Breast epithelium (tissue), 4 donors: ENCODE measurements at places on chromosomes 3 and 15.

DNA sequence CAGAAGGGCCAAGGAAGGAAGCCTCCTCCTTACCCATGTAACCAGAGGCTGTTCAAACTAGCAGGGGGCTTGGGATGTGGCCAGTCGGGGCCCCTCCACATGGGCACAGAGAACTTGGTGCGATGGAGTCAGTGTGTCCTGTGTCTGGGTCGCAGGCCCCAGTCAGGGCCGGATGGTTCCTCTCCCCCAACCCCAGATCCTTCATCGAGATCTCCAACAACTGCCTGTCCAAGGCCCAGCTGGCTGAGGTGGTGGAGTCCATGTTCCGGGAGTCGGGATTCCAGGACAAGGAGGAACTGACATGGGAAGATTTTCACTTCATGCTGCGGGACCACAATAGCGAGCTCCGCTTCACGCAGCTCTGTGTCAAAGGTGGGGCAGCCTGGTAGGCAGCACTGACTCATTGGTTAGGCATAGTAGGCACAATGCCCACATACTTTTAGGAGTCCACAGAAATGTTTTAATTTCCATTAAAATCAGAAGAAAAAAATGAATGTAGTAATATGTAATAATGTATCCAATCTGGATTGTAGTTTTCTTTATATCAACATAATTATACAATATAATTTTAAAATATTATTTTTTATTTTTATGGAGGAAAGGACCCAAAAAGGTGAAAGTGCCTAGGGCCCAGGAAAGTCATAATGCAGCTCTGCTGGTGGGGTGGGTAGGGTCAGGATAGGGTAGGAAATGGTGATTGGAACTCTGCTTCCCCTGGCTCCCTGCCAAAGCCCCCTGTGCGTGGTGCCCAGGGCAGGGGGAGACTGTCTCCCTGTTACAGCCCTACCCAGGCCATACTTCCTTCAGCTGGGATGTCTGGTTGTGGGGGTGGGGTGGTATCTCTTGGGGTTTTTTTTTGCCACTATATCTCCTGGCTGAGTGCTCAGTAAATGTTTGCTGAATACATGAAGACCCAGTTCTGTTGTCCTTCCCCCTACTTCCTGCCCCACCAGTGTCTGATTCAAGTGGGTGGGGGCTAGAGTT is 18.6 kb downstream of the DUOX1 start:
- no peak for DNase-seq

DNA sequence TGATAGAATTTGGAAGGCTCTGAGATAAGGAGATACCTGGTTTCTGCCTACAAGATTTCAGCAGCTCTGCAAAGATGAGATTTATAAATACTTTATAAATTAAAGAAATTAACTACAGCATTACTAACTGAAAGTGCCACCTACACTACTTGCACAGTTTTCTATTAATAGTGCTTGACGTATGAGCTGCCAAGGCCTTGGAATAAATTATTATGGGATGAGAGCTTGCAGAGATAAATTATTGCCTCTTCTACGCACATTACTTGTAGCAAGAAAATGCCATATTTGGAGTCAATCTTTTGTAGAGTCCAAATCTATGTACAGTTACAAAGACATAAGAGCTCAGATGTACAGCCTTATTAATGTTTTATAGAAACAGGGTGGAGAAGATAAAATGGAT is 89.1 kb downstream of the BCHE start:
- no peak for DNase-seq

GRCh38 chr3:110767838-110768237 is 303.8 kb upstream of the NECTIN3 start:
- DNase-seq = no peak

- no peak for DNase-seq
These were observed 21.4 kb downstream of the CBLB start for GRCh38 chr3:105847452-105847851.

DNA sequence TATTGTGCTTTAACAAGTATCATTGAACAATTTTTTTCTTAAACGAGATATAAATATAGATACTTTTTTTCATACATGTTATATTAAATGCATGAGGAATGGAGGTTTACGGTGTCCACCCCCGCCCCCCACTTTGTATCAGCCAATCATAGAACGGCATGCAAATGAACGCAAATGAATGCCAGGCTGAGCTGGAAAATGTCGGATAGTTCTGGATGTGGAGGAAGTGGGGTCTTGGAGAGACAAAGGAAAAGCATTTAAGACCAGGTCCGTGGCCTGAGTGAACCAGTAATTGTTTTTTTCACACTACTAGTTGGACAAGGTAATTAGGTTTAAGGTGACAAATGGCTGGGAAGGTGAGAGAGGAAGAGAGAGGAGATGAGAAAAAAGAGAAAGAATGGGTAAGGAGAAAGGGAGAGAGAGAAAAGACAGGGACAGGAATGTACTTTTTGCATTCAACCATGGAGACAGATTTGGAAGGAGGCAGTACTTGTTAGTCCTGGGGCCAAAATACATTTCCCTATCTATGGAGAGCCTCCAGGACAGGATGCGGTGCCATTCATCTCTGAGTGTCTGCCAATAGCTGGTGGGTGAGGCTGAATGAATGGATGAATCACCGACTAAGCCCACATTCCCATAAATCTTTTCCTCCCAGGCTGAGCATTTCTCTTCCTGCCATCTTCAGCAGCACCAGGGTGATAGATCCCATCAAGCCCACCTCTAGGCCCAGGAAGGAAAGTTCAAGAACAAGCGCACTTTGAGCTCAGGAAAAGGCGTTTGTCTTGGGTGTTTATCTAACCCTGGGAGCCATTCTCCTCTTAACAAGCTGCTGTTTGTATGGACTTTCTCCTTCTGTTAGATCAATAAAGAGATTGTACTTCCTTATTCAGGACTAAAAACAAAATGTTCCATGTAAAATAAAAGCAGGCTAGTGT is 1.4 kb upstream of the RAD18 start:
- DNase-seq = no peak
